ENCODE measurements at places on chromosomes 12 and 14.
A peak's percentile ranks its signal among the peaks of the same experiment; 100 is the strongest.

GRCh38 chr12:34126239-34126641 is 103.9 kb downstream of the ALG10 start:
- DNase-seq: no peak

GRCh38 chr12:70031046-70031445 is 206.0 kb downstream of the MYRFL start:
- no peak for DNase-seq

- DNase-seq: no peak
Measured at GRCh38 chr14:74670726-74671411, 42.0 kb downstream of the AREL1 start.

DNA sequence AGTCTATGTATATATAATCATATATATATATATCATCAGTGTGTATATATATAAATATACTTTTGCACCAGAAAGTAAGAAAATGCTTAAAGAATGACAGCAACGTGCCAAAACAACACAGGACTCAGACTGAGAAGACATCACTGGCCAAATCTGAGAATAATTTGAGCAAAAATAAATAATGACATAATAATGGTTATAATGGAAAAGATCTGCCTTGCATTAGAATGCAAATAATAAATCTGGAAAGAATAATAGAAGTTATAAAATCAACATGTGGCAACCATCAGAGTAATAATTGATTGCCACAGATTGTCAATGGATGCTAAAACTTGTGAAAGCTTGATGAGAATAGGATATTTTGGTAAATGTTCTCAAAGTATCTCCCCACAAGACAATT is 61.5 kb upstream of the PLEKHG7 start:
- no peak for DNase-seq

GRCh38 chr14:70148911-70149595 is 39.7 kb downstream of the SLC8A3 start:
- no peak for DNase-seq

- DNase-seq: no peak
Measured at GRCh38 chr14:52253503-52253902, 14.0 kb upstream of the PTGDR start.

DNA sequence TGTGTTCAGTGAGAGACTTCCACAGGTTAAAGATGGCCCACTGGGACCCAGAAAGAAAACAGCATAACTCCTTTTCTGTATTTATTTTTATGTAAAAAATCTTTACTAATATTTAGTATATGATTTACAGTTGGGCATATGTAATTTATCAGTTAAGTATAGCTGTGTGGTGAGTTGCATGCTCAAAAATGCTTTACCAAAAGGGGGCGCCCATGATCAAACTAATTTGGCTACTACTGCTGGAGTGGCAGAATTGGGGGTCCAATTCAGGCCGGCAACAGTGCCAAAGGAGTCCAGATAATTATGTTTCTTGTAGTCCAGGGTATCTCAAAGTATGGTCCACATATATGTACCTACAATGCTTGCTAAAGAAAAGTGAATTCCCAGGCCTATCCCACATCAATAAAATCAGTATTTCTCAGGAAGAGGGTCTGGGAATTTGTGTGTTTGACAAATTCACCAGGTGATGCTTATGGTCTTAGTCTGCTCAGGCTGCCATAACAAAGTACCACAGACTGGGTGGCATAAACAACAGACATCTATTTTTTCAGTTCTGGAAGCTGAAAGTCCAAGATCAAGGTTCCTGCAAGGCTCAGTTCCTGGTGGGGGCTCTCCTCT is 152.0 kb downstream of the KTN1 start:
- no peak for DNase-seq

DNA sequence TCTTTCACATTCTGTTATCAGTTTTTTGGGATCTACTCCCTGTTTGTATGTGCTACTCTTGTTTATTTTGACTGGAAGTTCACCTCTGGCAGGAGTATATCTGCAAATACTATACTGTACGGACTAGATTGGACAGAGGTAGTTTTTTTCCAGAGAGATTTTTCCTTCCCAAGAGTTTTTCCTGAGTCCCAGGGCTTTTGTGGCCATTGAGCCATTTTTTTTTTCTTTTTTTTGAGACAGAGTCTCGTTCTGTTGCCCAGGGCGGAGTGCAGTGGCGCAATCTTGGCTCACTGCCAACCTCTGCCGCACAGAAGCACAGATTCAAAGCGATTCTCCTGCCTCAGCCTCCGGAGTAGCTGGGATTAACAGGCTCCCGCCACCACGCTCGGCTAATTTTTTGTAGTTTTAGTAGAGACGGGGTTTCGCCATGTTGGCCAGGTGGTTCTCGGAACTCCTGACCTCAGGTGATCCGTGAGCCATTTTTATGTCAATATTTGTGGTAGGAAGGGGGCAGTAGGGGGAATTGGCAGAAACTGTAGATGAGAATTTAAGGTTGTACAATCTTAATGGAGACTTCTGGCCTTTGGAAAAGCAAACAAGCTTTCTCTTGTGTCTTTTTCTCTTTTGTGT is 19.4 kb downstream of the KTN1 start:
- DNase-seq: no peak

- no peak for DNase-seq
Measured at GRCh38 chr14:67483579-67484285, 4.8 kb downstream of the TMEM229B start.

- DNase-seq: no peak
Measured at GRCh38 chr12:22332202-22332601, 2.3 kb downstream of the ST8SIA1 start.

- no peak for DNase-seq
Measured at GRCh38 chr12:47828976-47829482, 9.3 kb upstream of the HDAC7 start.

GRCh38 chr12:28987538-28988324 is 161.3 kb upstream of the FAR2 start:
- no peak for DNase-seq

DNA sequence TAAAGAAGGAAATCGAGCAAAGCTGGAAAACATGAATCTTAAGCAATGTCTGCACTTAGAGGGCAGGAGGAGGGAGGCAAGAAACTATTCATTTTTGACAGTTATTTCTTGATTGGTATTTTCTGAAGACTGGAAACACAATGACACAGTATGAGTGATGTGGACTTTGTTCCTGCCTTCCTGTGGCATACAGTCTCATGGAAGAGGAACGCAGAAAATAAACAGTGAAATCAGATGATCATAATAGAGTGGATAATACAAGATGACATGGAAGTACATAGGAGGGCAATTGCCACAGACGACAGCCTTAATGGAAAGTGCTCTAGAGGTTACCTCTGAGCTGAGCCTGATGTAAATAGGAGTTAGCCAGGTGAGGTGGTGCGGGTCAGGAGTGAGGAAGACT is 140.4 kb upstream of the MAX start:
- DNase-seq: no peak

DNA sequence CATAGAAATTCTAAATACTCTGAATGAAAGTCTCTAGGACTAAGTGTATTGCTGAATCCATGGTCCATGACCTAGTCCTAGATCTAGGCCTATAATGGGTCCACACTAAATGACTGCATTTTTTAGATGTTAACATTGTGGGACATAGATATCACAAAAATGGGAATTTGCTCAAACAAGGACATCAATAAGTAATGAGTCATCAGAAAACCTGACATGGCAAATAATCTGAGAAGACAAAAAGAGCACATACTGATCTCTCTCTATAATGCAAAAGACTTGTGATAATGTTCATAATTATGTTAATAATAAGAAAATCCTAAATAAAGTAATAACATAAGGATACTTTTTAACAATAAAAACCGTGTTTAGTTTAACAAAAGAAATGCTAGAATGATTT is 1168.4 kb downstream of the FSCB start:
- DNase-seq: no peak

DNA sequence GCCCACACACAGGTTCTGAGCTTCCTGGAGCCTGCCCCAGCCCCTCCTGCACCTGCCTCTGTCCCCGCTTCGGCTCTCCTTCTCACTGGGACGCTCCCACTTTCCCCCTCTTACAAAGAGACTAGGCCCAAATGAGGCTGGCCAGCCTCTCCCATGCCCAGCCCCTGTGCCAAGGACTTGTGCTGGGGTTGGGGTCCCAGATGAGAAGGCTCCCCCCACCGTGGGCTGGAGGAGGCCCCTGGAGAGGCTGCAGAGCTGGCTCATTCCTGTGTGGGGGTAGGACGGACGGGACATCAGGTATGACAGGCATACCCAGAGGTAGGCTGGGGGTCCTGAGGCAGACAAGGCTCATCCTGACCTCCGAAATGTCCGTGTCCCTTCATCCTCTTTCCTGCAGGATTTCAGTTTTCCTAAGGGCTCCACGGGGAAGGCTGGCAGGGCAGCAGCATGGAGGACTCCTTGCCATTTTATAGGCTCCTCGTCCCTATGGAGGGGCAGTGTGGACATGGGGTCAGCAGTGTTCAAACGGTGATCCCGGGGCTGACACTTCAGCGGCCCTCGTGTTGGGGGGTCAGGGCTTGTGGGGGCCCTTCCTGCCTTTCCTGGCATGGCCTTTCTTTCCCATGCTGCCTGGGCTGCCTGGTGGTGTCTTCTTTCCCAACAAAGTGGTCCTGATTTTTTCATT is 49.1 kb upstream of the MEG3 start:
- no peak for DNase-seq

- DNase-seq: peak; percentile 46
Measured at GRCh38 chr12:52213564-52214420, 19.3 kb upstream of the KRT7 start.

GRCh38 chr14:23514644-23514957 is 37.0 kb downstream of the ZFHX2 start:
- peak; percentile 80 for DNase-seq

DNA sequence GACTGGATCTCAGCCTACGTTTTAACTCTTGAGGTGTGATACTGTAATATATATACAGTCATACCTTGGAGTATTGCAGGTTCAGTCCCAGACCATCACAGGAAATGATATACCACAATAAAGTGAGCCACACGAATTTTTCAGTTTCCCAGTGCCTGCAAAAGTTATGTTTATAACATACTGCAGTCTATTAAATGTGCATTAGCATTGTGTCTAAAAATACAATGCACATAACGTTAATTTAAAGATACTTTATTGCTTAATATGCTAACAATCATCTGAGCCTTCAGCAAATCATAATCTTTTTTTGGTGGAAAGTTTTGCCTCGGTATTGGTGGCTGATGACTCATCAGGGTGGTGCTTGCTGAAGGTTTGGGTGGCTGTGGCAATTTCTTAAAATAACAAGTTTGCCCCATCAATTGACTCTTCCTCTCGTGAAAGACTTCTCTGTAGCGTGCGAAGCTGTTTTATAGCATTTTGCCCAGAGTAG is 18.9 kb downstream of the PYROXD1 start:
- no peak for DNase-seq

GRCh38 chr12:42763682-42764081 is 174.1 kb upstream of the PRICKLE1 start:
- DNase-seq: no peak

- DNase-seq: no peak
Measured at GRCh38 chr12:48934312-48934706, 9.0 kb upstream of the FKBP11 start.

GRCh38 chr12:127677537-127678131 is 589.3 kb upstream of the TMEM132C start:
- peak; percentile 49 for DNase-seq

GRCh38 chr14:61690039-61690438 is 5.3 kb upstream of the HIF1A start:
- no peak for DNase-seq

DNA sequence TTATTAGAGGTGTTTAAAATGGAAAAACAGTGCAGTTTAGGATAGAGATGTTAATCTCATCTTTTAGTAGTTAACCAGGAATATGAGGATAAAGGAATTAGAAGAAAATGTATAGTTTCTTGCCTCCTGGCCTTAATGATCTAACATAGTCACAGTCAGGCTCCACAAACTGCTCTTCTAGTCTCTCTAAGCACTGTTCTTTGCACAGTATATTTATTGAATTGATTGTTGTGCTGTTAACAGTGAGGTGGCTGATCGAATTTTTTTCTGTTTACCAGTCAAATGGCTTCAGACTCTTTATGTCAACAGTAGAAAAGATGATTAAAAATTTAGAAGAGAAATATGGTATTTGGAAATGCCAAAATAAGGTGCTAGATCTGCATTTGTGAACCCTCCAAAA is 37.8 kb downstream of the ATF7IP start:
- no peak for DNase-seq

GRCh38 chr14:36975834-36976233 is 196.6 kb downstream of the SLC25A21 start:
- no peak for DNase-seq

GRCh38 chr12:3753544-3754284 is 805 bp upstream of the CRACR2A start:
- DNase-seq: no peak

DNA sequence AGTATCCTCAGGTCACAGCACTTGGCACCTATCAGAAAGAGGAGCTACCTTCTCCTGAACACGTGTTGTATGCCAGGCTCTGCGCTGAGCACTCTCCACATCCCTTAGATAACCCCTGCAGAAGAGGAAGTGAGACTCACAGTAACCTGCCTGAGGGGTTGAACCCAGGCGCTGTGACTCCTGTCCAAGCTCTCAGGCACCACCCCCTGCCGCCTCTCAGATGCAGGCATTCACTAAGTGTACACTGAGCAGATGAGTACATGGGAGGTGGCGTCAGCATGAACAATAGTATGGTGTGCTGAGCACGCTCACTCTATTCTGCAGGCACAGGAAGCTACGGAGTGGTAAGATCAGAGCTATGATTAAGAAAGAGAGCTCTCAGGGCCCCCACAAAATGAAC is 21.0 kb upstream of the RIC8B start:
- DNase-seq: no peak

- DNase-seq: no peak
Measured at GRCh38 chr14:76268700-76269099, 107.2 kb upstream of the ESRRB start.

GRCh38 chr14:88245321-88245720 is 77.7 kb downstream of the KCNK10 start:
- DNase-seq: no peak

GRCh38 chr12:2396448-2396871 is 343.7 kb downstream of the CACNA1C start:
- DNase-seq: no peak

DNA sequence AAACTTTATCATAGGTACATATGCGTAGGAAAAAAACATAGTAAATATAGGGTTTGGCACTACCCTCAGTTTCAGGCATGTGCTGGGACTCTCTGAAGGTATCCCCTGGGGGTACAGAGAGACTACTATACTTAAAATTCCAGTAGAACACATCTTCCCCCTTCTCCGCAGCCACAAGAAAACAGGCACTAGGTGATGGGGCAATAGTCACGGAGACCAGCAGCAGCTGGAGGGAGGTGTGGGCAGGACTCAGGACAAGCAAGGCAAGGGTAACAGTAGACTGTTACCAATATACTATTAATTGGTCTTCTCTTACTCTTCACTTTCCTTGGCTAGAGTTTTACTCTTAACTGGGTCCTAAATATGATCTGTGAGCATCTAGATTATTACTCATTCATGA is 4.6 kb upstream of the PAPOLA start:
- DNase-seq: no peak

DNA sequence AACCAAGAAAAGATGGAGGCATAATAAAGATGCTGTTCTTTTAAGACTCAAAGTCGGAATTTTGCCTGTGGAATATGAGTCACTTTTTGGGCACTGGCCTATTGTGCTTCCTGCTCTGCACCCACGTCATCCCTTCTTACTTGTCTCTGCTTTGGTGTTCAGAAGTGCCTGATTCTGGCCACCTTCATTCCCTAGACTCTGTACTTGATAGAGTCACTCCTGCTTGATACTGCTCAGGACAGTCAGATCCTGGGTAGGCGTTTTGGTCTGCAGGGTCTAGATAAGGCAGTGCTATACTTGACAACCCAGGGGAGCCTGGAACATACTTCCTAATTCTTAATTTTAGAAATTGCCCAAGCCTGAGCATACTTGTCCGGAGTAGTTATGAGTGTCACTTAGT is 1.9 kb downstream of the LRRK2 start:
- DNase-seq: peak; percentile 31

All from hypothalamus (tissue), 51 donors.